ENCODE measurements at places on chromosomes 16 and 17. TPM values are rescaled to one million over a fixed set of nuclear protein-coding genes. Genes with fewer than 3 reads are reported as not detected.

DNA sequence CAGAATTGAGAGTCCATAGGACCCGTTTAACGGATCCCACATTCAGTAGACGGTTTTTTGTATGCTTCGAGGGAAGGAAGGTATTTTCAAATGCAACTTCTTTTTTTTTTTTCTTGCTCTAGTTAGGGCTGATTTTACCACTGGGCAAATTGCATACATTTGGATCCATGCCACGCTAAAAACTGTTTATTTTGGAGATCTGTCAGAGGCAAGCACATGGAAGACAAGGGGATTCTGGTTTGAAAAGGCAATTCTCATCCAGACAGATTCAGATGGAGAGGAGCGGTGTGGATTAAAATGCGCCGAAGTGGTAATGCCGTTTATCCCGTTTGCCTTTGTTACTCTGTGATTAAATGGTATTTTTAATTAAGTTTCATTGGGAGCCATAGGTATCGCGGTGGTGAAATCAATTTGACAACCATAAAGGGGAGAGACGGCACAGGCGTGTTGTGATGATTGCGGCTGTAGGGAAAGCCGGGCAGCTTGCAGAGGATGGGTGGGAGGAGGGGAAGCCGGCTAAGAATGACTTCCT, 170.4 kb downstream of the IRX3 start:
- H3K4me3 ChIP-seq: no peak overlapping the region
- no peak for DNase-seq
- peak overlapping the region; percentile 9 for H3K27ac ChIP-seq
- H3K4me1 ChIP-seq: peaks cover 13% of the 10 kb centered on the region
- peaks cover 26% of the 10 kb centered on the region for H3K36me3 ChIP-seq

- no peak overlapping the region for H3K4me3 ChIP-seq
- H3K27me3 ChIP-seq: no peaks in the 10 kb centered on the region
- no peak overlapping the region for H3K27ac ChIP-seq
- no peaks in the 10 kb centered on the region for H3K4me1 ChIP-seq
- peaks cover 7% of the 10 kb centered on the region for H3K36me3 ChIP-seq
These were observed 33.5 kb downstream of the GRIN2C start for GRCh38 chr17:74825952-74826719.

- H3K27me3 ChIP-seq: peaks cover 7% of the 10 kb centered on the region
- H3K4me3 ChIP-seq: no peak overlapping the region
- DNase-seq: no peak
- H3K4me1 ChIP-seq: peaks cover 3% of the 10 kb centered on the region
- H3K36me3 ChIP-seq: no peaks in the 10 kb centered on the region
- no peak overlapping the region for H3K27ac ChIP-seq
These were observed 31.9 kb upstream of the CPHXL start for GRCh38 chr16:75758215-75758614.

- H3K4me3 ChIP-seq: no peak overlapping the region
- peaks cover 7% of the 10 kb centered on the region for H3K36me3 ChIP-seq
- DNase-seq: no peak
- peaks cover 73% of the 10 kb centered on the region for H3K4me1 ChIP-seq
These were observed 14.1 kb downstream of the NXN start for GRCh38 chr17:965311-965989.

DNA sequence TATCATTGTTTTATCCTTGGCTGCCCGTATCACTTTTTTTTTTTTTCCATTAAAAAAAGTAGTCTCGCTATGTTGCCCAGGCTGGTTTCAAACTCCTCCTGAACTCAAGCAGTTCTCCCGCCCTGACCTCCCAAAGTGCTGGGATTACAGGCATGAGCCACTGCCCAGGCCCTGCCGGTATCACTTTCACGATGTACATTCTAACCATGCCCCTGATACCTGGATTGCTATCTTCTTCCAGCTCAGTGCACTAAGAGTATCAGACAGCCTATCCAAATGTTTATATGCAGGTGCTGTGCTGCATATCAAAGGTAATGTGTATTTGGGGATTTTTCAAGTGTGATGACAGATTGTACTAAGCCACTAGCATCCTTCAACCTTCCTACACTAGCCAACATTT, 14.2 kb downstream of the MOSMO start:
- H3K36me3 ChIP-seq: peaks cover 2% of the 10 kb centered on the region
- no peak overlapping the region for H3K27ac ChIP-seq
- no peak overlapping the region for H3K4me3 ChIP-seq
- peaks cover 13% of the 10 kb centered on the region for H3K4me1 ChIP-seq

DNA sequence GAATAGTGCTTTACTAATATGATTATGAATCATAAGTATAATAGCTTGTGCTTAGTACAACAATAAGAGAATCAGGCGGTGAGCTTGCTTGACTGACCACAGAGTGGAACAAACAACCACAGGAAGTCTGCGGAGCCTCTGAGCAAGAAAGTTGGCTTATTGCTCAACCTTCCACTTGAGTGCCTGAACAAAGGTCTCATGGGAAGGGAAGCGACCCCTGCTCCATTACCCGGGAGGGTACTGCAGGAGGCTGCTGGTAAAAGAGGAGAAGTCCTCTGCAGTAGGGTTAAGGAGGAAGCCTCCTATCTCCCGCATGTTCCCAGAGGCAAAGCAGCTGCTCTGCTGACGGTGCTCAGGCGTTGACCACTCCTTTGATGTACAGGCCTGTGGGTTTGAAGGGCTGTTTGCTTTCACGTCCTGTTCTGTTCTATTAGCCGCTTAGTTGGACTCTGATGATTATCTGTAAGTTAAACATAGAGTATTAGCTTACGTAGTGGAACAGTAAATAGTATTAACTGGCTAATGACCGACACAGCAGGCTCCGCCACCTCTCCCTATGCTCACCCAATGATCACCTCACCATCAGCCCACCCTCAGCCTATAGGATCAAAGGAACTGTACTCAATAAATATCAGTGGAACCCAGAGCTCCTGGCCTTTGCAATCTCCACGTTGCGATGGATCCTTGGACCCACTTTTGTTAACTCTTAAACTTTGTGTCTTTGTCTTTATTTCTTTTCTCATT, 17.5 kb downstream of the ALOX15B start:
- peaks cover 52% of the 10 kb centered on the region for H3K27me3 ChIP-seq
- H3K4me3 ChIP-seq: no peak overlapping the region
- H3K27ac ChIP-seq: no peak overlapping the region
- DNase-seq: no peak

KRT20 gene
- total RNA-seq: not detected

NME1 gene
- total RNA-seq: 77.7 TPM

CCDC200 gene
- not detected for total RNA-seq

LUC7L gene
- total RNA-seq: 103 TPM

KRTAP9-4 gene
- total RNA-seq: not detected

SDK2 gene
- total RNA-seq: 16.5 TPM

Data from osteocyte (in vitro differentiated cells).